ENCODE measurements at places on chromosomes 4 and X.

DNA sequence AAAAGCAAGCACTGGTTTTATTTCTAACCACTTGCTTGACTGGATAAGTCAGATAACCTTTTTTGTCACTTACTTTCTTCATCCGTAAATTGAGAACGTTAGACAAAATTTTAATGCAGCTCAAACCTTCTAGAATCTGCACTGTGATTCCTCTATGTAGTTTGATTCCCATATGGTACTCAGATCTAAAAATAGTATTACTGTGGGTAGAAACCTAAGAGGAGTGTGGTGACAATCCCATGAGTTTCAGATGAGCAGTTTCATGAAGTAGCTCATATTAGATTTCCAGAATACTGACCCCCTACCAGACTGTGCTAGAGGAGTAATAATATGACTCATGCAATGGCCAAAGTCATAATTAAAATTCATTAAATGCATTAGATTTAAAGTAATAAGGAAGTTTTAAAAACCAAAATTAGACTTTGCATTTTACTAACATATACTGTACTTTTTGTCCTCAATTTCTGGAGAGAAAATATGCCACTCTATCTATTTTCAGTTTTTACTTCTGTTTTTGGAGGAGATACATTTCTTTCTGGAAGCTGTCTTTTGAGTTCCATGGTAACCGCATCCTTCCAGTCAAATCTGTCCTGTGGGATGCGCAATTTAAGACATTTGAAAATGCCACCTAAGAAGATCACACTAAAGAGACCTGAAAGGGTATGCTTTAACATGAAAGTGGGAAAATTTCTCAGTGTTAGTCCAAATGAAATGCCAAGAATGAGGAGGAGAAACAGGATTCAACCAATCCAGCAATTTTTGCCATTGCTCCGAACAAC is 64.1 kb upstream of the GPM6A start:
- DNase-seq, result no peak

GRCh38 chr4:53122280-53123116 is 243.4 kb downstream of the SCFD2 start:
- no peak for DNase-seq

DNA sequence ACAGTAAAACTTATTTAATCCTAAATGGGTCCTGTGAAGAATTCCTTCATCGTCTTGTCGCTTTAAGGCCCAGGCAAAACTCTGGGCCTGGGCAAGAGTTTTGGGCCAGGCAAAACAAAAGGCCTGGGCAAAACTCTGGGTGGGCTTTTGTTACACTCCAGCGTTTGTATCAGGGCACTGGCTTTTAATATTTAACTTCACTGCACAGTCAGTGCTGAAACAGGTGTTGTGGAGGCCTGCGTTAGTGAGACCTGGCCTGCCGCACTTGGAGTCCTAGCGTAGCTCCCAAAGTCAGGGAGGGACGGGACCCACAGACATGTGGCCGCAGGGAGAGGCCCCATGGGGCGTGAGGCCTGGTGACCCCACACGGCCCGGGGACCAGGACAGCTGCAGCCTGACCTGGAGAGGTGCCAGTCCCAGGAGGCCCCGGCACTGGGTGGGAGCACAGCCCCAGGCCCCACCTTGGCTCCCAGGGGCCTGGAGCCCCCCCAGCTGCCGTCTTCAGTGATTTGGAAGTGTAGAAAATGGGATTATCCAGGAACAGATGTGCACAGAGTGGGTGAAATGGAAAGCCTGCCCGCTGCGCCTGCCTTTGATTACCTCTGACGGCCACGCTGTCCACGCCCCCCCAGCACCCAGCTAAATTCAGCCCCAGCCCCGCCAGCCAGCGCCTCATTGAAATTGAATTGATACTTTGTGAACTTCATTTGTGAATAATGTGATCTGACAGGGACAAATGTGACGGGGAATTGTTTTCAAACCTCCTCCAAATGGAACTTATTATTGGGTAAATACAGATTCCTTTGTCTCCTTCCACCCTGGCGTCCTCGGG is 132.9 kb upstream of the NKX1-1 start:
- DNase-seq, result no peak

GRCh38 chr4:106208481-106209460 is 107.2 kb downstream of the TBCK start:
- DNase-seq, result no peak

- no peak for DNase-seq
Observed at GRCh38 chrX:155997436-155997835, at the start of gene IL9R. IL9R (plus strand) TSS chrX:155997696; CDS start chrX:155997760, 64 bp downstream.

DNA sequence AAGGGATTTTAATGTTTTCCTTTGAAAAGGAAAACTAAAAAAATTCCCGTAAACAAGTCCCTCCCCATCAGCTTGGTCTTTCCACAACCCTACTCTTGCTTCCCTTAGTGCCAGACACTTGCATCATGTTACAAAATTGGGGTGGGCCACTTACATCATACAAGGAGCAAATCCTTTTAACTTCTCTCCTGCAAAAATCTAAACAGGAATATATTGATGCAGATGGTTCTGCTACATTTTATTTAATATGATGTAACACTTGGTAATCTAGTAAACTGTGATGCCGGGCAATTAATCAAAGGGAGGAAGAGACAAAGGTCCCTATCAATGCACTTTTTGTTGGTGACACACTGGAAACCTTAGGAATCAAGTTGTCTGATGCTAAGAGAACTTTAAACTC is 125.3 kb downstream of the UBE2K start:
- no peak for DNase-seq

GRCh38 chr4:121077496-121077895 is 5.2 kb upstream of the NDNF start:
- no peak for DNase-seq

DNA sequence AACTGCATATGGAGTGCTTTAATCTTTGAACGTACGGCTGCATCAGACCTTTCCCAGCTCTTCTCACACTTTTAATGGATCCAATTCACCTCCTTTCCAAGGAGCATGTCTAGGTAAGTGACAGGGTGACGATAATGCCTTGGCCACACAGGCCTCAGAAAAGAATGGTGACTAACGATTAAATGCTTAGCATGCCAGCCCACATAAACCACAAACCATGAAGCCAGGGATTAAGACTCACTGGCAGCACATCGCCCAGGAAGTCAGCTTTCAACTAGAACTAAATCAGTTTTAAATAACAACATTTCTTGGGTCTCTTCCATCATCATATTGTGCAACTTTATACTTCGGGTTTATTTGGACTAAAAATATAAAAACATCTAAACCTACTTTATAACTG is 28.7 kb downstream of the INPP4B start:
- DNase-seq, result no peak

DNA sequence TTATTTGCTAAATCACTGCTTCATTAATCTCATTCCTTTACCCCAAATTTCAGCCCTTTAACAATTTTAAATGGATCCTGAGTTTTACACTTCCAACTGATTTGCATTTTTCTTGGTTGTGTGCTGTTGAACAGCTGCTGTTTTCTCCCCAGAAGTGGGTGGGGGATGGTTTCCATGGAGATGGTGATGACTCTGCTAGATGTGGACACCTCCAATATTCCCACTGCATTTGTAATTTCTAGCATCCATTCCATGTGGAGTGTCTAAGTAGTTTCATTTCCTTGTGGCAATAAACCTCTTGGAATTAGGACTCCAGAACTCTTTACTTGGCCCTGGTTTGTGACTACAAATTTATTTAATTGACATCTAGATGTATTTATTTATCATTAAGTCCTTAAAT is 330.4 kb downstream of the GBA3 start:
- DNase-seq, result no peak

DNA sequence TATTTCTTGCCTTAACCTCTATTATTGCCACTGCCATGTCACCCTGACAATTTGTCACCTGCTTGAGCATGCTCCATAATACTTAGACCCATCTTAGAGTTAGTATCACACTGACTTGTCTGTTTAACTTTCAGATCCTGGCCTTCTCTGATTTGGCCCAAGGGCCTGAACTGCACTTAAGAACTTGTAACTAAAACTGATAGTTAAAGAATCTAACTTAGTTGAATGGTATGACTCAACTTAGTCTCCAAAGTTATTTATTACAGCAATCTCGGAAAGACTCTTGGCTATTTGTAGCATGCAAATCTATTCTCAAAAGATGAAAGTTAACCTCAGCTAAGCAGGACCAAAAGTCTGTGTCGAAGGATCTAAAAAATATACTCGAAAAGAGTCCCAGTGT is 72.3 kb downstream of the IGSF1 start:
- no peak for DNase-seq

GRCh38 chr4:174775366-174775765 is 53.7 kb downstream of the GLRA3 start:
- DNase-seq, result no peak

- no peak for DNase-seq
Observed at GRCh38 chr4:121408-122084, 2.8 kb upstream of the ZNF718 start.

- no peak for DNase-seq
Observed at GRCh38 chr4:104451573-104451972, 43.1 kb downstream of the CXXC4 start.

DNA sequence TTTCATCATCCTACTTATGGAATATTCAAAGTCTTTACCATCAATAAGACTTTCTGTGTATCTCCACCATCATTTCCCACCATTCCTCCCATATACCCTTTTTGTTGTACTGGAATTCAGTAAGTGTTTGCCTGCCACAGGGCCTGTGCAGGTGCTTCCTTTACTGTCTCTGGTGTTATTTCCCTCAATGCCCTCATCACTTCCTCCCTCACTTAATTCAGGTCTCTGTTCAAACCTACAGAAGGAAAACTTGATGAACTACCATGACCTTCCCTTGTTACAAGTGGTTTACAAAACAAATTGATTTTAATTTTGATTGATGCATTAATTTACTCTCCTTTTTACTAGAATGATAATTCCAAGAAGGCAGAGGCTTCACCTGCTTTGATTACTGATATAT is 159.5 kb upstream of the FAT4 start:
- DNase-seq, result no peak

DNA sequence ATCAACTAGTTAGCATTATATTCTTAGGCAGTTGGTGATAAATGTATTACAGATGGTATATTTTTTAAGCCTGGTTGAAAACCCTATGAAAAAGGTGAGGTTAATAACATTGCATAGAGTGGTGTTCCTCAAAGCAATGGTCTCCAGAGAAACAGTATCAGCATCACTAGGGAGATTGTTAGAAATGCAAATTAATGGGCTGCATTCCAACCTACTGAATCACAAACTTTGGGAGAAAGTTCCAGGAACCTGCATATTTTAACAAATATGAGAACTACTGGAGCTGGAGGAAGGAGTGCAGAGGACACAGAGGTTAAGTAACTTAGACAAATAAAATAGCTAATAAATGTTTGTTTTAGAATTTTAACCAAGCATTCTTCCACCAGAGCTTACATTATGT is 166.9 kb upstream of the PCDH10 start:
- no peak for DNase-seq

DNA sequence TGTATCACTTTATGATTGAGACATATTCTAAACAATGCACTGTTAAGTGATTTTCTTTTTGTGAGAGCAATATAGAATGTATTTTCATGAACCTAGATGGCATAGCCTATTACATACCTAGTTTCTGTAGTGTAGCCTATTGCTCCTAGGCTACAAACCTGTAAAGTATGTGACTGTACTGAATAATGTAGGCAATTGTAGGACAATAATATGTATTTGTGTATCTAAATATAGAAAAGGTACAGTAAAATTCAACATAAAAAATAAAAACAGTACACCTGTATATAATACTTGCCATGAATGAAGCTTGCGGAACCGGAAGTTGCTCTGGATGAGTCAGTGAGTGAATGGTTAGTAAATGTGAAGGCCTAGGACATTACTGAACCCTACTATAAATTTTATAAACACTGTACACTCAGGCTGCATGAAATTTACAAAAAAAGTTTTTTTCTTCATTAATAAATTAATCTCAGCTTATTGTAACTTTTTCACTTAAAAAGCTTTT is 106.7 kb downstream of the VSIG4 start:
- DNase-seq, result no peak

DNA sequence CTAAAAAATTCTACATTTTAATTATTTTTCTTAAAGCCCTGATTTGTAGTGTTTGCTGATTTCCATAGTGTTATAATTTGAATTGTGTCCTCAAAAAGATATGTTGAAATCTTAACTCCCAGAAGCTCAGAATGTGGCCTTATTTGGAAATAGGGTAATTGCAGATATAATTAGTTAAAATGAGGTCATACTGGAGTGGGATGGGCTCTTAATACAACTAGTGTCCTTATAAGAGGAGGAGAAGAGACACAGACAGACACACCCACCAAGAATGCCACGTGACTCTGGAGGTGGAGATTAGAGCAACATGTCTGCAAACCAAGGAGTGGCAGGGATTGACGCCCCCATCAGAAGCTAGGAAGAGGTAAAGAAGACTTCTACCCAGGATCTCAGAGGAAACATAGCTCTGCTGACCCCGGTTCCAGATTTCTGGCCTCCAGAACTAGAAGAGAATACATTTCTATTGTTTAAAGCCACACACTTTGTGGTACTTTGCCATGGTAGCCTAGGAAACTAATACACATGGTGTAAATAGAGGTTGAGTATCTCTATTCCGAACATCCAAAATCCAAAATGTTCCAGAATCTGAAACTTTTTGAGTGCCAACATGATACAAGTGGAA is 70.5 kb upstream of the IRF2 start:
- DNase-seq, result no peak

- DNase-seq, result no peak
Observed at GRCh38 chr4:148542922-148543623, 100.9 kb upstream of the NR3C2 start.

- no peak for DNase-seq
Observed at GRCh38 chr4:137421796-137422195, 110.5 kb downstream of the PCDH18 start.

DNA sequence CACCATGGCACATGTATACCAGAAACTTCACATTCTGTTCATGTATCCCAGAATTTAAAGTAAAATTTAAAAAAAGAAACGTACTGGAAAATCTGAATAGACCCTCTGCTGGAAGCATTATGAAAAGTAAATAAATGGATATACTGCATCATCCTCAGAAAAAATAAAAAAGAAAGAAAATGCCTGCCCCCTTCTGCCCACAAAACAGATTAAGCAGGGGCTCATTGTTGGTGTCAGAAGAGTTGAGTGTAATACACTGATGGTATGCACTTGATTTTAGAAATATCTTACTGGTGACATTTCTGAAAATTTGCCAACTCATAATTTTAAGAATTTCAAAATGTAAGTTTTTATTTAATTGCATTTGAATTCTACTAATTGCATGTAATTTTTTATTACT is 77.8 kb downstream of the LRP2BP start:
- DNase-seq, result no peak

DNA sequence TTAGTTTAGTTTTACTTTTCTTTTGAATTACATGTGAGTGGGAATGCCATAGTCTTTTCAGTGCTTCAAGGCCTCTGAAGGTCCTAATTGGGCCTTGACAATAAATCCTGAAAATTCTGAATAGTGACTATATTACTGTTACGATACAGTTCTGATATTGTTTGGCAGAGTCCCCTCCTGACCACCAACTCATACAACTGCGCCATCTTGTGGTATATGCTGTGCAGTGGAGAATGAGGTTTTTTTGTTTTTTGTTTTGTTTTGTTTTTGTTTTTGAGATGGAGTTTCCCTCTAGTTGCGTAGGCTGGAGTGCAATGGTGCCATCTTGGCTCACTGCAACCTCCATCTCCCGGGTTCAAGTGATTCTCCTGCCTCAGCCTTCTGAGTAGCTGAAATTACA is 56.6 kb upstream of the CHRDL1 start:
- DNase-seq, result no peak
